Heart right ventricle (tissue), 16 donors: ENCODE measurements at places on chromosomes 11 and 22. TPM values are rescaled to one million over a fixed set of nuclear protein-coding genes. Genes with fewer than 3 reads are reported as not detected.

The SERPIND1 gene
- 0.15 TPM for total RNA-seq

The GP1BB gene
- 6.2 TPM for total RNA-seq

DNA sequence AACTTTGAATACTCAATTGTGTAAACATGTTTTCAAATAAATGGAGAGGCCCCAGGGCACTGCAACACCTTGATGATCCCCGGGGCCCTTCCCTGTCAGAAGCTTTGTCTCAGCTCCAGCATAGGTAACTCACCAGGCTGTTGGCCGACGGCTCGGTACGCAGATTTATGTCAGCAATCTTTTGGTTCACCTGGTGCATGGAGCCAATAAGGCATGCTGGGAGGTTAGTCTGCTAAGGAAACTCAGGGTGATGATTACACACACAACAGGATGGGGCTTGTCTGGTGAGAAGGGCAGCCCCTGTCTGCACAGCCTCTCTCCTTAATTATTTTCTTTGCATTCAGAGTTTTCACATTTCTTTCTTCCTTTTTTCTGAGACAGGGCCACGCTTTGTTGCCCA lies 10.8 kb downstream of the FAM227A start:
- DNase-seq, result no peak

DNA sequence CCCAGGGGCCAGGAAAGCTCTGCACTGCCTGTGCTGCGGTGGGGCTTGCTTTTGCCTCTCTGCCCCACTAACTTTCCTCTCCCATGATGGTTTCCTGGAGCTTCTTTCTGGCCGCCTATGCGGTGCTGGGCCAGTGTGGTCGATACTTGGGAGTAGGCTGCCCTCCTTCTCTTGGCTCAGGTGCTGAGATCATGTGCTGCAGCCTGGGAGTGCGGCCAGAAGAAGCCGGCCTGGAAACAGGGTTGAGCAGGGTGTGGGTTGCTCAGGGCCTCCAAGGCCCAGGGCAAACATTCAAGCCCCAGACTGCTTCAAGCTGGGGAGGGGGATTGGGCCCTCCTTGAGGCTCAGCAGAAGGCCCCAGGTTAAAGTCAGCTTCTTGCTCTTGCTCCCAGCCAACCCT lies 125.0 kb downstream of the NTM start:
- peak; percentile 18 for DNase-seq

The UBQLN3 gene
- not detected for total RNA-seq

GRCh38 chr11:96134602-96135001 lies 208.4 kb downstream of the MAML2 start:
- no peak for DNase-seq

GRCh38 chr11:119673759-119674336 lies 55.2 kb downstream of the NECTIN1 start:
- DNase-seq, result no peak

GRCh38 chr11:4607781-4608666 lies at the start of gene TRIM68:
TRIM68 (minus strand) TSS chr11:4608231; CDS start chr11:4605504, 2,727 bp downstream.
- peak; percentile 98 for DNase-seq

DNA sequence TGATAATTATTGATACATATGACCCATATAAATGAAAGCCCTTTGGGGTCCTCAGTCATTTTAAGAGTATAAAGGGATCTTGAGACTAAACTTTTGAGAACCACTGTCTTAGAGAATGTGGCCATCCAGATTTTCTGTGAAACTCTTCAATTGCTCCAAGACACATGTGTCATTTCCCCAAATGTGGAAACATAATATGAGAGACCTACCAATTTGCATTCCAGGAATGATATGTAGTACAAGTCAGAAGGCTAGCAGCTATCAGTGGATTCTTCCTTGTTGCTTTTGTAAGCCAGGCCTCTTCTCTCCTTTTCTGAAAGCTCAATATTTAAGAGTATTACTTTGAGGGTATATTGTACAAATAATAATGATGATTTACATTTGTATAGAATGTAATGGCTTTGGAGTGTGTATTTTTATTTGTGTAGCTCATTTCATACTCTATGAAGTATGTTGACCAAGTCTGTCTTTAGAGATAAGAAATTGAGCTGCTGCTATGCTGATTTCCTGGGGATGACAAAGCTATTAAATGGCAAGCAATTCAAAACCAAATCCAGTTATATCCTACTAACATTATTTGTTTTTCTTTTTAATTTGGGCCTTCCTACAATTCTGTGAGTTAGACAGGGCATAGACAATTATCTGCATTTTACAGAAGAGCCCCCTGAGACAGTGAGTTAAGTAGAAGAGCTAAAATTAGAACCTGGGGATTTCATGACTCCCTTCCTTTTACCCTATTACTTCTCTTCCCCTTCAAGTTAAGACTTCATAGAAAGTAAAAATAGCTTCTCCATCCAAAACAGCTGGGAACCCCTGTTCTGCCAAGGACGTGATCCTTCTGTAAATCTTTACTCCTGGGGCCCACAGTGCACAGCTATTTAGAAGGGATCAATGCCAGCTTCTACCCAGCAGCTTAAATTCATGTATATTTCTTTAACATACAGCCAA lies 131.9 kb downstream of the WNT11 start:
- DNase-seq, result no peak

GRCh38 chr22:26197425-26197824 lies 28.2 kb downstream of the SEZ6L start:
- DNase-seq, result no peak

DNA sequence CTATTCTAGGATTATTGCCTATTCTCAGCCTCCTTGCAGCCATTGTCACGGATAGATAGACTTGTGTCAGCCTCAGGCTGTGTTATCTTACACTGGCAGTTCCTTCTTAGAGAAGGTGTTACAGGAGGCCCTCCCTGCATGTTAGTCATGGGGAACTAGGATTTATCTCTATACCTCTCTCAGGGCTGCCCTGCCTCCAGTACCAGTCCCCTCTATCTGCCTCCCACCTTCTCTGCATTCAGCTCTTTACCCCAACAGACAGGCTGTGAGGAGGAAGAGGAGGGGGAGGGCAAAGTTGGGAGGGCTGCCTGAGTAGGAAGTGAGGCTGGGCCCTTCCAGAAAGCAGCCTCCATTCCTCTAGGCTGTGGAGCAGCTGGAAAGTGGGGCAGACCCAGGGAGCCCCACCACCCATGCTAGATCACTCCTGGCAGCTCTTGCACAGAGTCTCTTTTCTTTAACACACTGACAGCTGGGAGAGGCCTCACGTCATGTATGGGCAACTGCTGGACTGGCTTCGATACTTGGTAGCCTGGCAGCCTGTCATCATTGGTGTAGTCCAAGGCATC lies 2.9 kb upstream of the IL18BP start:
- DNase-seq, result no peak

DNA sequence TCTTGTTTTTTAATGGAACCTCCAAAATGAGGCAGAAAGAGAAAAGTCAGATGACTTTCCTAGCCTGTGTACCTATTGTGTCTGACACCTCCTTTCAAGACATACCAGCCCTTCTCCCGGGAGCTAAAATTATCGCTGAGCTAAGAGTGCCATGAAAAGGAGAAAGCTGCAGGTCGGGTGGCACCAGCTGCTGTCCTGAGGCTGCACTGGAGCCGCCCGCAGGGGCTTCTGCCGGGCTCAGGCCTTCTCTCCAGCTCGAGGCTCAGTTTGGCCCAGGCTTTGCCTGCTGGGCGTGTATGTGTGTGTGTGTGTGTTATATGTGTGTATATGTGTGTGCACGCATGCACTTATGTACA lies 27.7 kb upstream of the RAB1B start:
- no peak for DNase-seq

- no peak for DNase-seq
Observed at GRCh38 chr11:76107971-76108370, 98.3 kb downstream of the WNT11 start.

- no peak for DNase-seq
Observed at GRCh38 chr11:13042873-13043342, 33.8 kb downstream of the RASSF10 start.

The CTTN gene
- 144 TPM for total RNA-seq

GRCh38 chr11:62976109-62976508 lies 8.7 kb downstream of the SLC22A6 start:
- DNase-seq, result no peak

DNA sequence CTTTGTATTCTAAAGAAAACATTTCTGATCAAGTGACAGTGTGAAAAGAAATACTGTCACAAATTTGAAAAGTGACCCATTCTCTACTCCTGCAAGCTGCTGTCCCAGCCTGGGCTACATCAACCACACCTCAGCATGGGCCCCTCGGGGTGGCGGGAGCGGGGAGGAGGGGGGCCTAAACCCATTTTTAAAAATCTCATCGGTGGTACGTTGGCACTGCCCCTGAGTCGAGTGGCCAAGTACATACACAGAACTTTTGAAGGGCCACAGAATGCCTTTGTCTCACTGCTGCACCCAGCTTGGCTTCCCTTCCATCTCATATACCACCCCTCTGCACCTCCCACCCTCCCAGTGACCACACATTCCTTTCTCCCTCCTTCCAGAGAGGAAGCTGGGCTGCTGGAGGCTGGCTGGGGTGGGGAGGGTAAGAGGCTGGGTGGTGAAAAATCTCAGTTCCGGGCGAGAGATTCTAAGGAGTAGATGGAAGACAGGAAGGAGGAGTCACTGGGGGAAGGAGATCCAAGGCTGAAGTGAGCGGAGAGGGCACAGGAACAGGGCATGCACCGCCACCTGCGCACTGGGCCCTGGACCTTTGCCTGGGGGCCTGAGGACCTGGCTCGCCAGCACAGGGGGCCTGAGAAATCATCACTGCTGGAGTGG lies 21.1 kb downstream of the FXYD6 start:
- DNase-seq, result no peak

DNA sequence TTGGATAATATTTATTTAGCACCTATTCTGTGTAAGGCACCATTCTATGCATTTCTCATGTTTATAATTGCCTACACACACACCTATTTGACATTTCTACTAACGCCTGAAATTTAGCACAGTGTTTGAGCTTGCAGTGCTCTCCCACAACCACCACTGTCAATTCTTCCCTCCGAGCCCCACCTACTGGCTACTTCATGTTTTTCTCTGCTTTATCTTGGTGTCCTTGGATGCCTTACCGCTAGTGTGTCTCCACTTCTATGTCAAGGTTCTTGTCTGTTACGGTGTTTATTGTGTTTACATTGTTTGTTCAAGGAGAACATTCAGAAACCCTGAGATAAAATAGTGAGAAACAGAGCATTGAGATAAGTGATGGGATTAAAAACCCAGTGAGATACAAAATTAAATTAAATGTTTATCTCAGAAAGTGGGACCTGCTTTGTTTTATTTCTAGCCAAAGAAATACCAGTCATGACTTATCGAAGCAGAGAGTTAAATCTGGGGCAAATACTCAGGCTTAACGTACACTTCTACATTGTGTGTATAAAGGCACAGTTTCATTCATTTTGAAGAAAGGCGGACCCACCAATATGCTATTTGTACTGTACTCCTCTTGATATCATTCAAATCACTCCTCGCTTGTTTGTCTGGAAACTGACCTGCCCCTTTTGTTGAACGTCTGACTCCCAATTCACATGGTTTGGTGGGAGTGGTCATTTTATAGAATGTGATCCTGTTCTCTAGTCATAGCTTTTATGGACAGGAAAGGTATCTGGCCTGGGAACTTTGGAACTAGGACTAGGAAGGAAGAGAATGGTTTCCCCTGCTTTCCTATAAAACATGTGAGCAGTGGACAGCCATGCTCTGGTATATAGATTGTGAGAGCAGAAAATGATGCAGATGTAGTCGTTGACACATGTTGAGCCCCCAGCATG lies 39.2 kb upstream of the SLC36A4 start:
- no peak for DNase-seq

The TMEM80 gene
- 10.9 TPM for total RNA-seq

- DNase-seq, result no peak
Observed at GRCh38 chr11:6328321-6328720, 8.0 kb upstream of the CAVIN3 start.

The NDUFC2 gene
- 282 TPM for total RNA-seq

GRCh38 chr11:112410325-112410724 lies 149.7 kb upstream of the PLET1 start:
- DNase-seq, result no peak

The SERHL2 gene
- total RNA-seq, result 4.0 TPM

DNA sequence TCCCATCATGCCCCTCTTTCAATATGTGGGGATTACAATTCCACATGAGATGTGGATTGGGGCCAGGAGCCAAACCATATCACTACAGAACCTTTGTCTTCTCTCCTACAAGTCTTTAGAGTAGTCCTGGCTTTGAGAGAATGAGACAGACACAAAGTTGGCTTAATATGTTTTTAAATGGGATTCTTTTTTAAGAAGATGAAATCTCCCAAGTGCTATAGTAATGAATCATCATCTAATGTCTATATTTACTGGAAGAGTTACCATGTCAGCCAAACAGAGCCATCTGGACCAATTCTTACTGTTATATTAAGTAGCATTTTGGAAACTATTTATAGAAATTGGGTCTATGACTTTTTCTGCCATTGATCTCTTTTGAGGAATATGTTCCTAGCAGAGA lies 38.1 kb upstream of the CARD18 start:
- no peak for DNase-seq

The CYP2R1 gene
- 7.3 TPM for total RNA-seq

The MUC15 gene
- total RNA-seq, result not detected

- DNase-seq, result no peak
Observed at GRCh38 chr22:38222797-38223119, 21.0 kb downstream of the MAFF start.

DNA sequence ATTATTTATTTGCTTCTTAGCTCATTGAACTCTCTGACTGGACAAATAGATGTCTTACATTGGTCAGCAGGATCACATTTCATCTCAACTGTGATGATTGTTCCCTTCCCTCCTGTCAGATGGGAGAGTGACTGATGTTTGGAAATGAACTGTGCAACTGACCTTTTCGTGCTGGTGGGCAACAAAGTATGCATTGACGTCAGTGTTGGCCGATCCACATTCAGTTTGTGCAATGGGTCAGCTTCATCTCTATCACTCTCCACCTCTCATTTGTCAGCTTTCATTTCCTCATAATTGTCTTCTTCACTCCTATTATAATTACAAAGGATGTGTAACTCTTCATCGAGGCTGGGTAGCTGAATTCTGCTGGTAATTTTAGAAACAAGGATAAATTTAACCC lies 71.3 kb downstream of the PPP2R1B start:
- DNase-seq, result no peak

The MS4A8 gene
- total RNA-seq, result not detected

The CD3E gene
- 0.57 TPM for total RNA-seq

The OR8A1 gene
- total RNA-seq, result not detected
